ENCODE measurements at places on chromosomes 2 and 18.

GRCh38 chr18:58525928-58526424, 102.9 kb downstream of the ALPK2 start:
- DNase-seq, result no peak

GRCh38 chr2:181742922-181743722, 62.8 kb upstream of the NEUROD1 start:
- peak; percentile 55 for DNase-seq

DNA sequence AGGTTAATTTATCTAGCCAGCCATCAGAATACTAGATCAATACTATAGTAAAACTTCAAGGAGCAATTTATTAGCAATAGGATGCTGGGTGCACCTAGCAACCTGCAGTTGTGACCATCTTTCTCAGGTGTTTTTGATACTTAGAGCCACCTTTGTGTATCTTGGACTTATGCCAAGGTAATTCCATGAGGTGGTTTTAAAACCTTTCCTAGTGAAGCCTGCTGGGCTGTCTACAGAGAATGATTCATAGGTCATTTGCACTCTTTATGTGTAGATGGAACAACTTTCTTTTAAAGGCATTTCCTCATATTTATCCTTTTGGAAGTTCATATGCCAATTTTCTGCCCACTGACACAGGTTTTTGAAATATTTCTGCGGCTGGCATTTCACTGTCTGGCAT, 1030.1 kb upstream of the POU3F3 start:
- peak; percentile 9 for DNase-seq

- DNase-seq, result no peak
Observed at GRCh38 chr2:11411244-11411643, 54.7 kb downstream of the E2F6 start.

All from renal cortex interstitium (tissue), 15 donors.